Nephron progenitor cell (in vitro differentiated cells): ENCODE measurements at places on chromosomes 3 and 15.

DNA sequence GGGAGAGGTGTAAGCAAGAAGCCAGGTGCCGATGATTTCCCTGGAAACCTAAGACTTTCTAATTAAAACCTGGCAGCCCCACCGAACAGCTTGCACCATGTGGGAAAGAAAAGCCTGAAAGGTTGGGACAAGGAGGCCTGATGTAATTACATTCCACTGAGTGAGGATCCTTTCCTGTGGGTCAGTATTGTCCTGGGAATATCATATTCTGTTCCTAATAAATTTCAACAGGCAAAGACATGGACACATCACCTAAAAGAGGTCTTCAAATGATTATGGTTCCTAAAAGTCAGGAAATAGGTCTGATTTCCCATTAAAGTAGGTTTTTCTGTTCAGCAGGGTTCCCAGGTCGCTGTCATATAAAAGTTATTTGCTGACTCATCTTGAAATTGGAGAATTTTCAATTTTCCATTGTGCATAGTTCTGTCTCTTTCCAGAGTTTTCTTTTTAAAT is 58.5 kb downstream of the DUT start:
- no peak overlapping the region for H3K4me3 ChIP-seq
- no peak overlapping the region for H3K27ac ChIP-seq
- no peaks in the 10 kb centered on the region for H3K36me3 ChIP-seq
- H3K27me3 ChIP-seq, result peaks cover 7% of the 10 kb centered on the region
- no peak for DNase-seq

DNA sequence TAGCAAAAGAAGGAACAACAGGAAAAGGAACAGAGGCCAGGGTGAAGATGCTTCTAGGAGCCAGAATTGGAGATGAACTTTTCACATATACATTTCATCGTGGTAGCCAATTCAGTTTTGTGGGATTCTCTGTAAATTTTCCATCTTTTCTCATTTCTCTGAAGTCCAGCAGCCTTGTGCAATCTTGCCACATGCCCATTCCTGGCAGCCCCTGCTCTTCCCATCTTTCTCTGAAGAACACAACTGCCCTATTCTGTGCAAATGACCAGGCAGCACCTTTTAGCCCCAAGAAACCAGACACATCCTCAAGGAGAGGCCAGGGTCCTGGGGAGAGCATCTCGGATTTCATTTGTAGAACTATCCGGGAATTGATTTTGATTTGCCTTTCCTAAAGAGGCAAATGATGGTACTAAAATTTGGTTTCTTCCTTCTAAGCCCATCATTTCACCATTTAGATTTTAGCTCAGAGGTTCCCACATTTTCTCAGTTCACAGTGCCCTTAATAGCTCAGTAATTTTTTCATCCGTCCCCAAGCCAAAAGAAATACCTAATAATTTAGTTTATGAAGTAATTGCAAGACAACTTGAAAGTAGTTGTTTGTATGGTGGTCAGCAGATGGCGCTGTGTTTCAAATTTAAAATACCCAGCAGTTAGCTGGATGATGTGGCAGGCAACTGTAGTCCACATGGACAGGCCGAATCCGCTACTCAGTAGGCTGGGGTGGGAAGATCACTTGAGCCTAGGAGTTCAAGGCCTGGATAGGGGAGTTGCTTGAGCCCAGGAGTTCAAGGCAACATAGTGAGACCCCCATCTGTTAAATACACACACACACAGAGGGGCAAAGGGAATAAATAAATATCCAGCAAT is 61.3 kb upstream of the ACKR4 start:
- no peaks in the 10 kb centered on the region for H3K27me3 ChIP-seq
- no peak overlapping the region for H3K4me3 ChIP-seq
- H3K4me1 ChIP-seq, result no peaks in the 10 kb centered on the region

DNA sequence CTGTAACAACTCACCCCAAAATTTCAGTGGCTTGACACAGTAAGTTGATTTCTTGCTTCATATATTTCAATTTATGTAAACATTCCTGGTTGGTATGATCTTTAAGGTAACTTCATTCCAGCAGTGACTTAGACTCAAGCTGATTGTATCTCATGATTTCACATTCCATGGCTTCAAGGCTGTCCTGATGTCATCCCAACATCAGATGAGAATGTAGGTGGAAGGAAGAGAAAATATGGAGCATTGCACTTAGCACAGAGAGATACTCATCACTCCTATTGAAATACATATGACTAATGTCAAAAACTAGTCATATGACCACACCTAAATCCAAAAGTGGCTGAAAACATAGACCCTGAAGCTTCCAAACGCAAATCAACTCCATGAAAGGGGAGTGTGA is 793.8 kb downstream of the TBL1XR1 start:
- no peak overlapping the region for H3K27ac ChIP-seq
- H3K4me1 ChIP-seq, result no peaks in the 10 kb centered on the region
- H3K4me3 ChIP-seq, result no peak overlapping the region
- H3K27me3 ChIP-seq, result no peaks in the 10 kb centered on the region
- DNase-seq, result no peak

DNA sequence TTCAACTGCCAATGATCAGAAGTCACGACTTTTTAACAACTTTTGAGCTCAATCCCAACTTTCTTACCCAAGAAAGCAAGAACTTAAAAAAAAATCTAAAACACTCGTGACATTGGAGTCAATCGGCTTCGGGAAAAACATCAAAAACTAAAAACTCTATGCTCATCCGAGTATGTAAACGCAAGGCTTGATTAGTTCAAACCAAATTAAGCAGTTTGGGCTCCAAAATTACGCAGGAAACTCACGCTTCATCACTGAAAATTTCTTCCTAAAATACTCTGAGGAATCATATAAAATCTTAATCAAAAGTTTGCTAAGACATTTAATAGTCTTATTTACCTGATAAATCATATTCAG is 1.6 kb downstream of the TRA2B start:
- DNase-seq, result no peak
- H3K27me3 ChIP-seq, result peaks cover 3% of the 10 kb centered on the region
- peak overlapping the region; percentile 100 for H3K4me3 ChIP-seq
- H3K27ac ChIP-seq, result peak overlapping the region; percentile 100

DNA sequence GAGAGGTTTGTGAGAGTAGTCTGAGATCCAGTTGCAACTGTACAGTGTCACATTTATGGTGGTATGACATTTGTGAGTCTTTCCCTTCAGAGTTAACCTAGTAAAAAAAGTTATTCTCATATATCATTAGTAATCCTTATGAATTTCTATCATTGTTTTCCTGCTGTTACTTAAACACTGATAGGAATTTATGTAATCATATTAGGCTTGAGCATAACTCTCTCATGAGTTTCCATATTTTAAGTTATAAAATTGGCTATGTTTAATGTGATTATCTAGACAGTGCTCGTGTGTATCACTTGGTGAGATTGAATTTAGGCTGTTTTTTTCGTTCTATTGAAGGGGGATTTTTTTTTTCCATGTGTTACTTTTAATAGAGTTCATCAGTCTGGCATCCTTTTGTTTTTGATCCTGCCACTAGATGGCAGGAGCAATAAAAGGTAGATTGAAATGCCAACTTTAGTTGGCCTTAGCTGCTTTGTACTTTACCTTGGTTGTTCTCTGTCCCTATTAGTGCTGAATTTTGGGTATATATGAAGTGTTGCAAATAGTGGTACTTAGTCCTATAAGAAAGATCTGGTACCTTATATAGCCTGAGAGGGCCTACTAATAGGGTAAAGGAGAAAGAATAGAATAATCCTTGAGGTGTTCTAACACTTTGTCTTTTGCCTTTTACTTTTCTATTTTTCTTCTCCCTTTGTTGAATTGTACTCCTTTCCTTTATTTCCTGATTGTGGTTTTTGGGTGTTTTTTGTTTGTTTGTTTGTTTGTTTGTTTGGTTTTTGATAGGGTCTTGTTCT is 17.9 kb downstream of the STT3B start:
- H3K36me3 ChIP-seq, result peaks cover 55% of the 10 kb centered on the region
- peaks cover 18% of the 10 kb centered on the region for H3K4me1 ChIP-seq
- H3K27me3 ChIP-seq, result no peaks in the 10 kb centered on the region
- H3K27ac ChIP-seq, result no peak overlapping the region
- no peak for DNase-seq

DNA sequence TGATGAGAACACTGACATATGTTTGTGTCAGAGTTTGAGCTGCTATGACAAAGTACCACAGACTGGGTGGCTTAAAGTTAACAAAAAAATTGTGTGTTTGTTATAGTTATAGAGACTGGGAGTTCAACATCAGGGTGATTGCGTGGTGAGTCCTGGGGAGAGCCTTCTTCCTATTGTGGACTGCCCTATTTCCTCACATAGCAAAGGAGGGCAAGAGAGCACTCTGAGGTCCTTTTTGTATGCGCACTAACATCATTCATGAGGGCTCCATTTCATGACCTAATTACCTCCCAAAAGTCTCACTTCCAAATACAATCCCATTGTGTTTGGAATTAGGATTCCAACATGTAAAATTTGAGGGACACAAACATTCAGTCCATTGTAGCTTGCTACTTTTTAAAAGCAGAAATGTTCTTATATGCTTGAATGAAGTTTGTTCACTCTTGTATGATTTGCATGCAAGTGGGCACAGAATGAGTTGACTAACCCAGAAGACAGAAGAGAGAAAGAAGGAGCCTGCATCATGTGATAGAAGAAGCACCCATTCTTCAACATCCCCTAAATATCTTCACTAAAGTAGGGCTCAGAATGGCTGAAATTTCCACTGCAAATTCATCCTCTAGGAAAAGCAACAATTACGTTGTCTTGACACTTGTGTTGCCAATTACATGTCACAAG is 18.9 kb upstream of the ALCAM start:
- no peak overlapping the region for H3K4me3 ChIP-seq
- H3K4me1 ChIP-seq, result no peaks in the 10 kb centered on the region
- H3K27ac ChIP-seq, result no peak overlapping the region
- no peaks in the 10 kb centered on the region for H3K27me3 ChIP-seq

- H3K36me3 ChIP-seq, result no peaks in the 10 kb centered on the region
- no peak overlapping the region for H3K4me3 ChIP-seq
- H3K27me3 ChIP-seq, result no peaks in the 10 kb centered on the region
- no peaks in the 10 kb centered on the region for H3K4me1 ChIP-seq
These were observed 566.7 kb upstream of the ZNF717 start for GRCh38 chr3:76352051-76352450.

DNA sequence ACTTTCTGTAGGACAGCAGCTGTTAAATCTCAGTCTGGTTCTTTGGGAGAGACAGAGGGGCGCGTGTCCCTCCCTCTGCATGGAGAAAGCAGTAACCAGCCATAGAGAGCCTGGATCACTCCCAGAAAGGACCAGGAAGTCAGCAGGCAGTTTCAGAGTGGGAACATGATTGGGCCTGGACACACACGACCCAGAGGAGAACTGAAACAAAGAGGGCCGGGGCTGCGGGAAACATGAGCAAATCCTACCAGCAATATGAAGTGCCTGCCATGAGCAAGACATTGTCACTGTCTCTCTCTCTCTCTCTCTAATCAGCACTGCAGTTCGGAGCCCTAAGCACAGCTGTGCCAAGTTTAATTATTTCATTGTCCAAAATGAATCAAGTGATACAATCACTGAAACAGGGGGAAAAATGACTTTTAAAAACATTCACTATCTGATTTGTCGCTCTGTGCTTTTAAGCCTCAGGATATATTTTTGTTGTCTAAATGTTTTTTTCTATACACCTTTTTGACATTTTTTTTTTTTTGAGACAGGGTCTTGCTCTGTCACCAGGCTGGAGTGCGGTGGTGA is 17.6 kb downstream of the MUC13 start:
- H3K4me3 ChIP-seq, result no peak overlapping the region
- peaks cover 22% of the 10 kb centered on the region for H3K27me3 ChIP-seq
- H3K27ac ChIP-seq, result peak overlapping the region; percentile 5
- H3K36me3 ChIP-seq, result no peaks in the 10 kb centered on the region
- no peak for DNase-seq
- peaks cover 5% of the 10 kb centered on the region for H3K4me1 ChIP-seq
